Uterus (tissue), 4 donors: ENCODE measurements at places on chromosomes 5 and 9.

DNA sequence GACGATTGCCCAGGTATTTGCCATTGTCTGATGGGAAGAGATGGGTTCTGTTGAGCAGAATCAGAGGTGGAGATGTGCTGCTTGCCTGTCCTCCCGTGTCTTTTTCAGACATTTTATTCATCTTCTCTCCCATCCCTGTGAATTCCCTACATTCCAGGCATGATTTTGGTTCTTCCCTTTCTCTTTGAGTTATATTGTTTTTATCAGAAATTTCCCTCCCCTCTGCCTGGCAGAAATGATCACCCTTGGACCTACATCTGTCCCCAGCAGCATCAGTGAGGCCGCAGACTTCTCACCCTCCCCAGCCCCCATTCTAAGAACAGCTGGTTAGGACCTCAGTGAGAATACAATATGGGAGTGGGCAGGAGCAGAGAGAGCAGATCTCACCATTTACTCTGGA, 640.2 kb downstream of the CCDC171 start:
- DNase-seq = no peak

- no peak for DNase-seq
Measured at GRCh38 chr5:6995115-6995514, 281.9 kb downstream of the TENT4A start.

DNA sequence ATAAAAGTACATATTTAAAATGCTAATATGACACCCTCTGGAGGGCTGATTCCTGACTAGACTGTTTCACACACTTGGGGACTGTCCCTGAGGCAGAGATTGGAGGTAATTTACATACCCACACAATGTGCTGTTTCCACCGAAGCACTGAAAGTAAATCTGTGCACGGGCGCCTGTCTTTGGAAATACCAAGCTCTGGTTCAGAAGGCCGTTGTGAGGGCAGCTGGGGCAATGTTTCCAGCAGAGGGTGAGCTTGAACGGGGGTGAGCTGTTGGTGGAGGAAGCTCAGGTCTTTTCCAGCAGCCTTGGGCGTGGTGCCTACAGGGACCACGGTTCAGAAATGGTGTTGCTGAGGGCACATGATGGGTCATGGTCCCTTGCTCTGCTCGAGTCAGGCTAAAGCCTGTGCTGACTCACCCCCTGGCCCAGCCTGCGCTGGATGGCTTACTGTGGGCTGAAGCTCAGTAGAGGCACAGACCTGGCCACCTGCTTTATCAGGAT, 25.8 kb upstream of the HMCN2 start:
- DNase-seq = no peak

DNA sequence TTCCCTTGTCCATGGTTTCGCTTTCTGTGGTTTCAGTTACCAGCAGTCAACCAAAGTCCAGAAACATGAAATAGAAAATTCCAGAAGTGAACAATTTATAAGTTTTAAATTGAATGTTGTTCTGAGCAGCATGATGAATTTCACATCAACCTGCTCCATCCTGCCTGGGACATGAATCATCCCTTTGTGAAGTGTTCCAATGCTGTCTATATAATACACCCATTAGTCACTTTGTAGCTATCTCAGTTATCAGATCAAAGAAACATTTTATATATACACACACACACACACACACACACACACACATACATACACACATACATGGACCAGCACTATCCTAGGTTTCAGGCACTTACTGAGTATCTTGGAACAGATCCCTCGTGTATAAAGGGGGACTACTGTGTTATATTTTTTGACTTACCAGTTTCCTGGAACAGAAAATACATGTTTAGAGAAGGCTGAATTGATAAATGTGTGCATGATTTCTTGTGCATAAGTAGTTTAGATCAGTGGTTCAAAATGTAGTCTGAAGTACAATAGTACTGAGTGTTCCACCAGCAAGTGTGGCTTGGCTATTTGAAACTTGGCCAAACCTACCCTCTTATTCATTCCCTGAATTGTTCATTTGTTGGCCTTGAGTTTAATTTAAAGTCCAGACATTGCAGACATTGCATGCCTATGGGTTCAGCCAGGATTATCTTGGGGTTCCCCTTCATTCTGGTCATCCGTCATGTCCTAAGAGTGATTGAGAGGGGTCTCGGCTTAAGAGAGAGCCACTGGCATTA, 510.0 kb downstream of the GADD45G start:
- DNase-seq = no peak

GRCh38 chr5:143343042-143343441, 60.4 kb downstream of the NR3C1 start:
- no peak for DNase-seq

DNA sequence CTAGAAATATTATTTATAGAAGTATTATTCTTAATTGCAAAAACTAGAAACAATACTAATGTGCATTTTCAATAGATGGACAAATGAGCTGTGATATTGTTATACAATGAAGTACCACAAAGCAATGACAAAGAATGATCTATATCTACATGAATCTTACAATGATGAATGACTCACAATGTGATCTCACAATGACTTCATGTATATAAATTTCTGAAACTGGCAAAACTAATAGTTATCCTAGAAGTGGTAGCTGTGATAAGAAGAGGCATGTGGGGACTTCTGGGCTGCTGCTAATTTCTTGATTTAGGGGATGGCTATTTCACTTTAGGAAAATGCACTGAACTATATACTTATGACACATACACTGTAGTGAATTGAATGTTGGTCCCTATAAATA, 396.0 kb upstream of the ZNF608 start:
- no peak for DNase-seq

DNA sequence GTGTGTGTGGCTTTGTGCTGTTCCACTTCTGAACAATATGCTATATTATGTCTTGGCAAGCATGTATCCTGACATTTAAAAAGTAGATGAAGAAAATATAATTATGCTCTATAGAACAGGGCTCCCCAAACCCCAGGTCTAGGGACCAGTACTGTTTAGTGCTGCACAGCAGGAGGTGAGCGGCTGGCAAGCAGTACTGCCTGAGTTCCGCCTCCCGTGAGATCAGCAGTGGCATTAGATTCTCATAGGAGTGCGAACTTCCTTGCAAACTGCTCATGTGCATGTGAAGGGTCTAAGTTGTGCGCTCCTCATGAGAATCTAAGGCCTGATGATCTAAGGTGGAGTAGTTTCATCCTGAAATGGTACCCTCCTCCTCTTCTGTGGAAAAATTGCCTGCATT, 979.1 kb upstream of the CTNND2 start:
- DNase-seq = no peak

DNA sequence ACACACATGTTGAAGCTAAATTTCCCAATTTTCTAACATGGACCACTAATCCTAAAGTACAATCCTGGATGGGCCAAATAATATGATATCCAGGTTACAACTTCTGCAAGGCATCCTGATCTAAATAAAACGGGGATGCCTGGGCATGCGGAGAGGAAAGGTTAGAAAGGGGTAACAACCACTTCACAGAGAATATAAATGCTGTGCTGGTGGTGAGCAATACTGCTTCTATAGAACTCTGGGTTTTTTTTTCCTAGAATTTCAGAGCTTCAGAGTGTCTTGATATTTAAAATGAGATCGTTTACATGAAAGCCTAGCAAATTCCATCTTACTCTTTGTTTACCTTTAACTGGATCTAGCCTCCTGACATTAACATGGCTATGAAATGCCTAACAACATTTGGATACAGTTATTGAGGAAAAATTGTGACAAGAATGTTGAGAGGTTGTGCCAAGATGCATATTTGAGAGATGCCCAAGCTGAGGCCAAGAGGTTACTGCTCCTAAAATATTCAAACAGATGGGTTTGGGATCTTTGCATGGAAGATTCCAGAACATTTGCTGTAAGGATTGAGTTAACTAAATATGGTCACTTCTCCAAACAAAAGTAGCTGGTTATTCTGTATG, 22.4 kb downstream of the TNFAIP8 start:
- DNase-seq = no peak

GRCh38 chr9:106962122-106962521, 99.2 kb downstream of the ZNF462 start:
- no peak for DNase-seq

- DNase-seq = no peak
Measured at GRCh38 chr5:64914396-64914795, 145.7 kb downstream of the CWC27 start.

GRCh38 chr5:111738118-111738517, 18.9 kb downstream of the NREP start:
- no peak for DNase-seq

DNA sequence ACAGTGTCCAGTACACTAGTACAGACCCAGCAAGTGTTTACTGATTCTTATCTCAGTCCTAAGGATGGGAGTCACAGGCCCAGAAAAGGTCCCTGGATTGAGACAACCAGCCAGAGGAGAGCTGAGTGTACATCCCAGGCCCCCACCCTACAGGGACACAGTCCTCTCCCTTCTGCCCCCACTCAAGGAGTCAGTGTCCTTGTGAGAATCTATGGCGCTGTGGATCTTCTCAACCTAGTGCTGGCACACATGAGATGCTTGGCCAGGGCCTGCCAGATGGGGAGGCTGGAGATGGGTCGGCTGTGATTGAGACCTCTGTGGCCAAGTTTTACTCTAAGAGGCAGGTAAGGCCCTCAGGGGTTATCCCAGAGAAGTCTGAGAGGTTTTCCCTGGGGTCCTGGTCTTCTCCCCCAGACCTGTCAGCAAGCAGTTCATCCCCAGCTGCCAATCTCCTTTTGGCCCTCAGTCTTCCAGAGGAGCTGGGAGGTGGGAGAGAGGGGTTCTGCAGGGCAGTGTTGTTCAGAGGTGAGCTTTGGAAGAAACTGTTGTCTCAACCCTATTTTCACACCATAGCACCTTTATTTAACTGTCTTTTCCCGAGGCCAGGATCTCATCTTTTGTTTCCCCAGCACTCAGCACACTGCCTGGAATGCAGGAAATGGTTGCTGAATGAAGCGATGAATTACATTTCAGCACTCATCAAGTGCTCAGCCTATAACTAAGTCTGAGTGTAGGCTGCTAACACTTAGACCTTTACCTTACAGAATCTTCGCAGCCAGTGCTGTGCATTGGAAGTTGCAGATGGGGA, 3.2 kb upstream of the NSD1 start:
- DNase-seq = no peak

- DNase-seq = no peak
Measured at GRCh38 chr5:118863345-118863744, 125.0 kb downstream of the DTWD2 start.

DNA sequence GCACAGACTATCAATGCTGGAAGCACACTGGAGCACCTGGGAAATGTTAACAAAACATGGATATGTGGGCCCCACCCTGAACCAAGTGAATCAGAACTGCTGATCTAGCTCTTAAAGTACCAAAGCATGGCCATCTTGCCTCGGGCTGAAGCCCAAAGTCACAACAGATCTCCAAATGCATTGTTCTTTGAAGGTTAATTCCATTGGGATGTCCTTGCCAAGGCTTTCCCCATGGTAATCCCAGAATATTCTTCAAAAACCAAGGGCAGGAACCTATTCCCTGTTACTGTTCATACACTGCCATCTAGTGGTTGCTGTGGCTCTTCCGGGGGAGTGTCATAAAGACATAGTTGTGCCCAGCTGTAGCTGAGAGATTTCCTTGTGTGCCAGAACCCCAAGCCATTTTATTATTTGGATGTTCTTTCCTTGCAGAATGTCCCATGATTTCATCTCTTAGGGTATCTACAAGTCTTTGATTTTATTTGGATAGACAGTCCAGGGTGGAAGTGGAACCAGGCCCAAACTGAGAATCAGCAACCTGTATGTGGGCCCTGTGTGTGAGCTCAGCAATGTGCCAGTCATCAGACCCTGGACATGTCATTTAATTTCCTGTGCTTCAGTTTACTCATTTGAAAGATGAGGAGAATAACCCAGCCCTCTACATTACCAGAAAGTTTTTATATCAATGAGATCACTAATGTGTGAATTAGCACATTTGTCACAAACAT, 290.0 kb downstream of the ACTL7B start:
- DNase-seq = peak; percentile 38

- no peak for DNase-seq
Measured at GRCh38 chr9:21549251-21549765, 67.2 kb upstream of the IFNE start.

GRCh38 chr9:70390933-70391341, 23.5 kb downstream of the KLF9 start:
- DNase-seq = no peak

DNA sequence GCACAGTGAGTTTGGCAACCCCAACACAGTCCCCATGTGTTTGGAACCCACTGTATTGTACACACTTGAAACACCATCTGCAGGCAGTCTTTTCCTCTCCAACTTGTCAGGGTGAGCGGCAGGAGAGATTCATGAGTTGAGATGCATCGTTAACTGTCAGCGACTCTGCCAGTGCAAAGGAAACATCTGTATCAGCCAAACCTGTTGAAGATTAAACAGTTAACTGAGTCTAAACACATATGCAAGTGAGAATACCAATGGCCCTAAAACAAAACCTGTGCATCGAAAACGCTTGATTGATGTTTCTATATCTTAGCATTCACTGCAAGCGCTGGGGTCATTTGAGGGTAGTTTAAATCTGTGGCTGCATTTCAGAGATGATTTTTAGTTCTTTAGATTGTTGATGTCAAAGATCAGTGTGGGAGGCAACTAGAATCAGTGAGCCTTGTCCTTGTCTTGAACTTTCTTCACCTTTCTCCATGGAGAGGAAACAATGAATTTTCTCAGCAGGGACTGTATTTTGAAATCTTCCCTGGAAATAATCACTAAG, 41.3 kb upstream of the PAM start:
- no peak for DNase-seq

DNA sequence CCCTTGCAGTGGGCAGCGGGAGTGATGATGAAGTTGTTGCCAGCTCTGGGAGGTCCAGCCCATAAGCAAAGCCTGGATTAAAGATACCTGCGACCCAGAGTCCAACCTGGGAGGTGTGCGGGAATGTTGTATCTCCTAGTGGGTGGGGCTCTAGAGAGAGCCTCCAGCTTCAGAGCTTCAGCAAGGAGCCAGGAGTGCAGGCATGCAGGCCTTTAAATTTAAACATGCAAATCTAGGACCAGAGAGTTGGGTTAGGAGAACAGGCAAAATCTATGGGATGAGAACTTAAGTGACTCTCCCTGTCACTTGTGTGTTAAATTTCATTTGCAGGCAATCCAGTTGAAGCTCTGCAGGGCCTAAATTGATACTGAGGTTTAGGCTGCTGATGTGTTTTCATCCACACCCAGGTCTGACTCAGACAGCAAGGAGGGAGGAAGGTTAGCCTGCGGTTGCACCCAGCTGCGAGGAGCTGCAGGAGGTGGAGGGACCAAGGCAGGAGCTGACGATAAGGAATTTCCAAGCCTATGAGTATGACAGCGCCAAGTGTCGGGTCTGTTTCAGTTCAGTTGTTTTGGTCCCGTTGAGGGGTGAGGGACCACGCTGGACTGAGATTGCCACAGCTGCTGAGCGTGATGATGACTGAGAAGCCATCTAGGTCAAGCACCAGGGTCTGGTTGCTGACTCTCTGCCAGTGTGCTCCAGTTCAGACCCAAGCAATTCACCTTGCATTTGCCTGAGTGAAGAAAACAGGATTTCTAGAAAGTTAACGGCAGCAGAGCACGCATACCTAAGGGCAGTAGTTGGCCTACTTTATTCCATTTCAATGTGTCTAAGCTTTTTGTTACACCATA, 243.0 kb downstream of the ICE1 start:
- no peak for DNase-seq
